Stimulated activated CD4-positive, alpha-beta T cell treated with anti-CD3 and anti-CD28 coated beads, Interleukin-2, amount 100 ng/mL, for 24 hours (primary cell): ENCODE measurements at places on chromosomes 5 and 9.

GRCh38 chr5:116455061-116455460 is 119.6 kb downstream of the SEMA6A start:
- DNase-seq: no peak

GRCh38 chr9:63817622-63818518 is 1467.1 kb downstream of the FOXD4L5 start:
- DNase-seq: peak; percentile 58

GRCh38 chr9:98229090-98229395 is 26.4 kb downstream of the TBC1D2 start:
- no peak for DNase-seq

DNA sequence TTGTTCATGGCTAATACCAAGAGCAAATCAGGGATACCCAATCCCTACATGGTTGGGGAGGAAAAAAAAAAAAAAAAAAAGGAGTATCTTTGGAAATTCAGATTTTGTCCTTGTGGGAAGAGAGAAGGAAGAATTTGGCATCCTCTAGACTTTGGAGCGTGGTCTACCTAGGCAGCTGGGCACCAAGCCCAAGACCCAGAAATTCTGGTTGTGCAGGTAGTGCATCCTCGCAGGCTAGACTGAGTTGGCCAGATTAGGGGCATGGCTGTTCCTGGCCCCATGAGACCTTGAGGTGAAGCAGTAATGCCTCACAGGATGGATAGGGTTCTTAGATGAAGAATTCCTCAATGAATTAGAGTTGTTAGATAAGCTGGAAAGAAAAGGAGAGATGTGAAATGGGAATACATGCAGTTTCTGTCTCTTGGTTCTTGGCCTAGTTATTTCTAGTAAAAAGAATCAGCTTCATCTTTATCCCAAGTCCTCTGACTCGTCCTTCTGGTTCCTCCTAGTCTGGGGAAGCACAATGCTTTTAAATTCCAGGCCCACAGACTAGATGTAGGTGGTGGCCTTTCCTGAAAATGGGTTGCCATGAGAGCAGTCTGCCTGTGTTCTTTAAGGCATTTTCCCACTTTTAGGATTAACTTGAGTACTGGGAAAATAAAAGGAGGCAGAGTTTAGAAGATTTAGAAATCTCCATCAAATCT is 140.5 kb upstream of the RUSC2 start:
- DNase-seq: no peak

DNA sequence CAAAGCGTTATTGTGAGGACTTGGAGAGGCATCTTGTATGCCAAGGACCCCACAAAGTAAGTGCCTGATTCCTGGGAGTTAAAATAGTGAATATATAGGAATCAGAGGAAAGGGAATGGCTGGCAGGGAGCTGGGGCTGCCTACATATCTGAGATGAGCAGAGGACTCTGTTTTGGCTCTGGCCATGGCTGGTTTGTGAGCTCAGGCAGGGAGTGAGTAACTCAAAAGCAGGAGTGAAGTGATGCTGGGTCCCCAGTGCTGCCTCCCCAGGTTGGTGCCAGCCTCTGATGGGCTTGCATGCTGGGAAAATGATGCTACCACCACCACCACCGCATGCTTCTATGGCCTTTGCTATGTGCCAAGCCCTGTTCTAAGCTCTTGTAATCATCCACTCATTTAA is 246.0 kb upstream of the MVB12B start:
- no peak for DNase-seq

DNA sequence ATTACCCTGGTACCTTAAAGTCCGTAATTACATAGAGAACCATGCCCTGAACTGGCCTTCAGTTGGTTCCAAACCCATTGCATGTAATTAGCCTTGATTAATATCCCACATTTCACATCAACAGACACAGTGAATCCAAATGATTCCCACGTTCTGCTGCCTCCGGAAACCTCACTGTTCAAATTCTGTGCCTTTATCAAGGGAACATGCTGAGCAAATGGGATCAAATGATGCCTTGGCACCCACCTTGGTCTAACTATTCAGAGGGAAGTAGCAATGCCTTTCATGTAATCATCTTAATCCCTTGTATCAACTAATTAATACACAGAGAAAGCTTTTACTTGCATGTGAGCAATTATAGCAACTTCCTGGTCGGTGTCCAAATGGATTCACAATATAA is 100.6 kb downstream of the EFNA5 start:
- DNase-seq: no peak

- no peak for DNase-seq
Measured at GRCh38 chr9:12633016-12633765, 60.0 kb upstream of the TYRP1 start.

DNA sequence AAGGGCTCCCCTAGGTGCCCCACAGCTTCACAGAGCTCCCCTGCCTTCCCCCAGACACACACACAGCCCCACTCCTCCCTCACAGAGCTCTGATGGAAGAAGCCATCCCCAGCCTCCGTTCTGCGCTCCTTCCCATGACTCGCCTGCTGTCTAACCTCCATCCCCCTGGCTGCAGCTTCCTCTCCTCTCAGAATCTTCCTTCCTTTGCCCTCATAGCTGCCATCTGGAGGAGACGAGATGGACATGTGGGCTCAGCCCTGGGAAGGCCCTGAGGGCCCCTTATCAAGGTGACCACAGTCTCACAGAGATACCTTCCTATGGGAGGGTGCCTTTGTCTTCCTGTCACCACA is 94.3 kb downstream of the PCDH1 start:
- DNase-seq: no peak

- no peak for DNase-seq
Measured at GRCh38 chr5:110909950-110910349, 161.6 kb upstream of the TSLP start.

- DNase-seq: no peak
Measured at GRCh38 chr5:151921916-151922315, 2.7 kb downstream of the GLRA1 start.

- DNase-seq: no peak
Measured at GRCh38 chr5:105616599-105616998, 2054.0 kb upstream of the NUDT12 start.

DNA sequence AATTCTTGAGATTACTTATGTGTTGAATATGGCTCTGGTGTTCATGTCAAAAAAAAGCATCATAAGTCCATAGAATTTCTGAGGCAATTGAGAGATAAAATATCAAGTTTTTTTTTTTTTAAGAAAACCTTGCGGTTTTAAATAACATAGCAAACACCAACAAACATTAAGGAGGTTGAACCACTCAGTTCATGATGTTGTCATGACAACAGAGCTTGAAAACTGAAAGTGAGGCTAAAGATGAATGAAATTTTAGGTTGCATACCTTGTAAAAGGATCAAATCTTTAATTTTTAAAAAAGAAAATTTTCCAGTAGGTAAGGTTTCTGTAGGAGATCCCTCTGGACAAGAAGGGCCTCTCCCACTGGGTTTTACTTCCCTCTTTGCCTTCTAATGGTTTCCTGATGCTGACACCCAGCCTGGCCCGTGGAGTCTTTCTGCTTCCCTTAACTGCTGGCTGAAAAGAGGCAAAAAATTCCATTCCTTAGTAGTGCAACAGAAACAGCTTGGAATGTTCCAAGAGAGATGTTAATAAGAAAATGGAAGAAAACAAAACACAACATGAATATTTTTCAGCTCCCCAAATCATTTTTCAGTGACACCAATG is 60.0 kb upstream of the FER start:
- DNase-seq: no peak

DNA sequence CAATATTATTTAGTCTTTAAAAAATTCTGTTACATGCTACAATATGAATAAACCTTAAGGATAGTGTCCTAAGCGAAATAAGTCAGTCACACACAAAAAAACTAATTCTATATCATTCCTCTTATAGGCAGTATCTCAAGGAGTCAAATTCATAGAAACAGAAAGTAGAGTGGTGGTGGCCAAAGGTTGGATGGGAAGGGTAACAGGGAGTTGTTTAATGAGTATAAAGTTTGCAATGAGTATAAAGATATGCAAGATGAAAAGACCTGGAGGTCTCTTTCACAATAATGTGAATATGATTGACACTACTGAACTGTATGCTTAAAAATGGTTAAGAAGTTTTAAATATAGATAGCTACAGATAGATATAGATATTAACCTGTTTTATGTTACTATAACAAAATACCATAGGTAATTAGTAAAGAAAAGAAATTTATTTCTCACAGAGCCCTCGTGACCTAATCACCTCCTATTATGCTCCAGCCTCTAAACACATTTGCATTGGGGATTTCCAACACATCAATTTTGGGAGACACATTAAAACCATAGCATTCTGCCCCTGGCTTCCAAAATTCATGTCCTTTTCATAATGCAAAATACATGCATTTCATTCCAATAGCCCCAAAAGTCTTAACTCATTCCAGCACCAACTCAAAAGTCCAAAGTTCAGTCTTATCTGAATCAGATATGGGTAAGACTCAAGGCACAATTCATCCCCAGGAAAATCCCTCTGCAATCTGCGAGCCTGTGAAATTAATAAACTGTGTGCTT is 93.6 kb downstream of the ATPSCKMT start:
- no peak for DNase-seq

GRCh38 chr9:97697837-97698236 is 697 bp upstream of the XPA start:
- DNase-seq: no peak

DNA sequence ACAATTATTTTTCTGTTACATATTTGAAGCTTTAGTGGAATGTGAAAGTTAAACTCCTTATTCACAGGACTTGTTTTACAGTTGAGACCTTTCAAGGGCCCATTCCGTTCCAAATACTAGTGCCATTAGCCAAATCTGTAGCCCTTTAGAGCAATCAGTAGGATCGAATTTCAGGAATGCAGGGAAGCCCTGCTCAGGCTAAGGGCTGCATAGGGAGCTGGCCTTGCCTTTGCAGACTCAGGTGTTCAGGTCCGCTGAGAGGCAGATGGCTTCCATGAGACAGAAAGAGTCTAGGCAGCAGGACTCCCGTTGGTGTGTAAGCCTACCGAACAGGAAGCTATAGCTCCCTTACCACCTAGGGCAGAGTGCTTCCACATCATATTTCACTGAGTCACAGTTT is 150.1 kb upstream of the SLC27A6 start:
- DNase-seq: no peak

DNA sequence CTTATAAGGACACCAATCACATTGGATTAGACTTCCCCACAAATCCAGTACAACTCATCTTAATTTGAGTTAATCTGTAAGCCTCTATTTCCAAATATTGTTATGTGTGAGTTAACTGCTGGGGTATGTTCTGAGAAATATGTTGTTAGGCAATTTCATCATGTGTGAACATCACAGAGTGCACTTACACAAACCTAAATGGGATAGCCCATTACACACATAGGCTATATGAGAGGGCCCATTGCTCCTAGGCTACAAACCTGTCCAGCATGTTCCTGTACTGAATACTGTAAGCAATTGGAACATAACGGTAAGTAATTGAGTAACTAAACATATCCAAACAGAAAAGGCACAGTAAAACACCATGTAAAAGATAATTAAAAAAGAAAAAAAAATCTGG is 19.1 kb upstream of the ARSI start:
- no peak for DNase-seq

DNA sequence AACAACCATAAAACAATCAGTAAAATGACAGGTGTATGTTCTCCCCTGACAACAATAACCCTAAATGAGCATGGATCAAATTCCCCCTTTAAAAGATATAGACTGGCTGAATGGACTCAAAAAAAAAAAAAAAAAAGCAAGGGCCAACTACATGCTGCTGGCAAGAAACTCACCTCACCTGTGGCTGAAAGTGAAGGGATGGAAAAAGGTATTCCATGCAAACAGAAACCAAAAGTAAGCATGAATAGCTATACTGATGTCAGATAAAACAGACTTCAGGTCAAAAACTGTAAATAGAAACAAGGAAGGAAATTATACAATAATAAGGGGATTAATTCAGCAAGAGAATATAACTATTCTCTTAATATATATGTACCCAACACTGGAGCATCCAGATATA is 54.2 kb upstream of the SSBP2 start:
- DNase-seq: no peak

DNA sequence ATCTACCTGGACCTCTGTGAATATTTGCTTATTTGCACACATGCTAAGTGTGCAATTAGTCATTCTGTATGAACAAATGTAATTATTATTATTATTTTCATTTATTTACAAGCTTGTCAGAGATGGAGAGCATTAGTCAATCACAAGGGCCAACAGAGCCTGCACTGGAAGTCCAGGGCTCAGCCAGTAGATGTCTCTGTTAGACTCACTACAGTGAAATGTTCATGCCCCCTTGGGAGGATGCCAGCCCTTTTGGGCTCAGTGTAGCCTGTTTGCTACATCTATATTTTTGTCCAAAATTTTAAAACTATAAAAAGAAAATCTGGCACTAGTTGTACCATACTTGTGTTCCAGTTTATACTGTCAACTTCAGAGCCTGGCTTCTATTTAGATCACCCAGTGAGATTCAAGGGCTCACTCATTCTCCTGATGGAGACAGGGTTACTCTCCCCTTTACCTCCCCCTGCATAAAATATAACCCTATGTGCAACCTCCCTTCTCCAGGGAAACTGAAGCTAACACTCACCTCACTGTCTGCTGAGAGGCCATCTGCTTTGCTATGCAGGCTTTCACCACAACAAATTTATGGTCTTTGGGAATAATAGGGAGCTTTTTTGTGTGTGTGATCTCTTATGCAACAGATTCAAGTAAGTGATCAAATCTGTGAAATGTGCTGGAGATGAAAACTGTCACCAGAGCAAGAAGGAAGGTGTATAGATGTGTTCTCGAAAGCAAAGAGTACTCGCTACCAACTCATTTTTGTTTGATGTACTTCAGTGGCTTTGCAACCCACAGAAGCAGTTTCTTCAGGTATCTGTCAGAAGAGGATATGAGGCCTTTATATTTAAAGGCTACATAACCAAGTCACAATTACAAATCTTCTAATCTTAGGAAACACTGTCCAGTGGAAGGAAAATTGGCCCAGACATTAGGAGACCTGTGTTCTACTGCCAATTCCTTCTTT is 99.9 kb upstream of the TLE4 start:
- peak; percentile 1 for DNase-seq

GRCh38 chr5:38601133-38601862 is 44.9 kb upstream of the LIFR start:
- no peak for DNase-seq

GRCh38 chr5:74469234-74469994 is 171.1 kb downstream of the ENC1 start:
- DNase-seq: no peak

- DNase-seq: no peak
Measured at GRCh38 chr5:176183321-176184074, 54.7 kb upstream of the SIMC1 start.

- DNase-seq: no peak
Measured at GRCh38 chr5:7261049-7261448, 134.9 kb upstream of the ADCY2 start.

- DNase-seq: no peak
Measured at GRCh38 chr9:110874963-110875674, 163.2 kb downstream of the LPAR1 start.
